ENCODE measurements at places on chromosomes 11 and 22.

DNA sequence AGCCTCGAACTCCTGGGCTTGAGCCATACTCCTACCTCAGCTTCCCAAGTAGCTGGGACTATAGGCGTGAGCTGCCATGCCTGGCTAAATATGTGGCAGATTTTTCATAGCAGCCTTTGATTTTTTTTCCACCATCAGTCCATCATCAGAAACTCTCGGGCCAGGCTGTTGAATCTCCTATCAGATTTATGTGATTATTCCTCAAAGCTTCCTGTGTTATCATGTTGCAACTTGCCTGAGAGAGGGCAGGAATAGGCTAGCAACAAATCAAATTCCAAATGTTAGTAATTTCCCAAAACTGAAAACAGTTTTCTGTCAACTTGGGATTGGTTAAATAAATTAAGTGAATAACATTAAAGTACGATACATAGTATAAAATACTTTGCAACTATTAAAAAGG, 3.4 kb downstream of the LRRC51 start:
- no peak for DNase-seq

DNA sequence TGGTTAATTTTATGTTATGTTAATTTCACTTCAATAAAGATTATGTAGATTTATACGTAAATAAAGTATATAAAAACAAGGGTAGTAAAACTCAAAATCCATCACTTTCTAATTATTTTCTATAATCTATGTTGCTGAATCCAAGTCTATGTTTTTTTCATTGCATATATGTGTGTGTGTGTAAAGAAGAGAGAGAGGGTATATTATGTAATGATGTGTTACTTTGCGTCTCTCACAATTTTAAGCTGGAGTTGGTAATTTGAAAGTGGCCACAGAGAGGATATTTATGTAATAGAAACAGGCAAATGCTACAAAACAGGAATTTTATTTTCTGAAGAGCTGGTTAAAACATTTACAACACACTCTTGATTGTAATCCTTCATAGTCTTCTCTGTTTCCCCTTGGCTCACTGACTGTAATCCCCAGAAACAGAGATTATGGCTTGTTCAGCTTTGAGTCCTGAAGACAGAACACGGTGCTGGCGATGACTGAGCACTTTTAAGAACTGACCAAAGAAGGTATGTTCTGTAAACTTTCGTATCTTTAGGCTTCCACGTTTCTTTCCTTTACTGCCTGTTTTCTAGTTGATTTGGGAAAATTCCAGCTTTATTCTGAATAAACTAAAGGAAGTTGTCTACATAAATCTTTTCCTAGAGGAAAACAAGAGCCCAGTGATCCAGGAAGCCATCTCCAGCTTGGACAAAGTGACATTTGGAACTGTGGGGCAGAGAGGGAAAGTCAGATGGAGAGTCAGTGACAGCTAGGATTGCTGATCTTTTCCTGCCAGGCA, 43.6 kb downstream of the OR2AG2 start:
- DNase-seq: no peak

DNA sequence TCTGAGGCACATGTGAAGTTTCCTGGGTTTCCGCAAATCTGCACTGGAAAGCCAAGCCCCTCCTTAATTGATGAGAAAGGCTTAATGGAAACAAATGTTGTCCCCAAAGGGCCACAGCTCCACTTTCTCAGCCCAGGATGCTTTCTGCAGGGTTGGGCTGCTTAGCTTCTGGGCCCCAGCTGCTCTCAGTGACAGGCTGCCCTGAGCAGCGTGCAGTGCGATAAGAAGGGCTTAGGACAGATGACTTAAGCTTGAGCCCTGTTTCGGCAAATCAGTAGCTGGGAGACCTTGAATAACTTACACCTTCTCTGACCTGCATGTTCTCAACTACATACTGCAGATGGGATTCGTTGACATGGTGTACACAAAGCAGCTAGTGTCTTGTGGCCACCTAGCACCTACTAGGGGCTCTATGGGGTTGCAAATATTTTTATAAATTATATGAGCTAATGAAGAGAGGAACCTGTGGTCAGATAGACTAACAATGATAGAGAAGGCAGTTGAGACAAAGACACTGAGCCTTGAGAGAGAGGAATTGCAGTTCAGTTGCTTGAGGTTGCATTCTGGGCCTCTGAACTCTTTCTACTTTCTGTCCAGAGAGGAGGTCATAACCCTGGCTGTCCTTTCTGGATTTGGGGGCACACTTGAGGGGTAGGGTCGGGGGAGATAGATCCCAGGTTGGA, 11.5 kb downstream of the STX3 start:
- no peak for DNase-seq

DNA sequence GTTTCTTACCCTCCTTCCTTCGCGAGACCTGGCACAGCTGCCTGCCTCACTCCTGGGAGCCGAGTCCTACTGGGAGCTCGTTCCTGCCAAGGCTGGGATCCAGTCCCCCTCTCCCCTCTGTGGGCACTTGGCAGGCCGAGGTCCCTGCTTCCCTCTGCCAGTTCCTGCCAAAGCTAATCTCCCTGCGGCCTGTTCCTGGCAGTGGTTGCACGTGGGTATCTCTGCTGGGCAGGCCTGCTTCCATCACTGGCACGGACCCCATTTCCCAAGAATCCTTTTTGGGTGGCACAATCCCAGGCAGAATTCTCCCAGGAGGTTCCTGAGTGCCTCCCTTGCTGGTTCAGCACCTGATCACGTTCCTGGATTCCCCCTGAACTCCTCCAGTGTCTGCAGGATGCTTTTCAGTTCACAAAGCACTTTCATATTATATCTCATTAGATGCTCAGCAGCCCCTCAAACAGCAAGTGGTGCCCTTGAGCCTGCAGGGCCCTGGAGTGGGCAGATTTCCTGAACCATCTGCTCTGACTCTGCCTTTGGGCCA, 96.5 kb downstream of the RRM1 start:
- DNase-seq: no peak

GRCh38 chr11:11486002-11486401, 133.0 kb upstream of the CSNK2A3 start:
- no peak for DNase-seq

DNA sequence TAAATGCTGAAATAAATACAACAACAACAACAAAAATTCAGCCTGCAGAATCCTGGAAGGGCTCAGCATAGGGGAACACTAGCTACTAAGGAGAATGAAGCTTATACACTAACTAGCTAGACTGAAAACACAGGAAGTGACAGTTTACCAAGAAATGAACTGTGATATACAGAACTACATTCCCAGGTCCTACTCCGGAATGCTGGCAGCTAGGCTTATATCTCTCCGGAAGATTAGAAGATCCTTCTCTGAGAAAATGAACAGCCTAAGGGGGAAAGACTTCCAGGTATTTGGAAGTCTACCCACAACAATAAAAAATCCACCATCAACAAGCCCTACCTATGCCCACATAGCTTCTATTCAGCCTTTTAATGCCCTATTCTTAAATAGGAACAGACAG, 31.0 kb downstream of the CCDC34 start:
- no peak for DNase-seq

DNA sequence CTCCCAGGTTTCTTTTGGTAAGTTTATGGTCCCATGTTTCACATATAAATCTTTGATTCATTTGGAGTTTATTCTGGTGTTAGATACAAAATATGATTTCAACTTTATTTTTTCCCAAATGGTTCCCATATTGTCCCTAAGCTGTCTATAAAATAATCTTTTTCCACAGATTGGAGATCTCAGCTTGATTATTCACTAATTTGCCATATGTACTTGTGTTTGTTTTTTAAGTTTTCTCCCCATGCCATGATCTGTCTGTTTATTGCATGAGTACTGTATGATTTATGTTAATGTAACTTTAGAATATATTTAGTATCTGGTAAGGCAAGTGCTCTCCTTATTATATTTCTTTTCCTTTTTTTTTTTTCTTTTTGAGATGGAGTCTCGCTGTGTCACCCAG, 19.9 kb upstream of the CLMP start:
- DNase-seq: no peak

GRCh38 chr11:3147257-3147619, 17.9 kb downstream of the OSBPL5 start:
- no peak for DNase-seq

GRCh38 chr11:59859673-59860072, 6.6 kb downstream of the TCN1 start:
- DNase-seq: no peak

DNA sequence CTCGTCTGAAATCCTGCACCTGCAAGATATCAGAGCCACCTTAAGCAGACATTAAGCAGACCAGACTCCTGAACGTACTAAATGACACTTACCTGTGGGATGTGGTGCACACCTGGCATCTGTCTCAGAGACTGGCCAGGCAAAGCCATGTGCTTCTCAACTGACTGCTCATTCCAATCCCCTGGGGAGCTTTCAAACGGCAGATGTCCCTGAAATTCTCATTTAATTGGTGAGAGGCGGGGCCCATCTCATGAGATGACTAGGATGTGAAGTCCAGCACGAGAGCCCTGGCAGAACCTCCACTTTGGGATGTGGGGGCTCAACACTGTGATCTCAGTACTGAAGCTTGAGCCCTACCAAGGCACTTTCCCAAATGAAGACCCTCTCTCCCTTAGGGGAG, 84.9 kb upstream of the HMGXB4 start:
- DNase-seq: no peak

DNA sequence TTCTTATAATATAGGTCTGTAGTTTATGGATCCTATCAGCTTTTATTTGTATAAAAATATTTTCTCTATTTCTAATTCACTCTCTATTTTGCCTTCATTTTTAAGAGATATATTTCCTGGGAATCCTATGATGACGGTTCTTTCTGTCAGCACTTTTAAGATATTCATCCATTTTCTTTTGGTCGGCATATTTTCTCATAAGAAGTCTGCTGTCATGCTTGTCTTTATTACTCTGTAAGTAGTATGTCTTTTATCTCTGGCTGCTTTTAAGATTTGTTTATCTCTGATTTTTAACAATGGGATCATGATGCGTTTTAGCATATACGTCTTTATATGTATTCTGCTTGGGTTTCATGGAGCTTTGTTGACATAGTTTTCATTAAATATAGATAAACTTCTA, 175.5 kb downstream of the SNX19 start:
- no peak for DNase-seq

GRCh38 chr22:38097058-38097457, 13.1 kb upstream of the SLC16A8 start:
- no peak for DNase-seq
